ENCODE measurements at places on chromosomes 4 and X.
A peak's percentile ranks its signal among the peaks of the same experiment; 100 is the strongest.

DNA sequence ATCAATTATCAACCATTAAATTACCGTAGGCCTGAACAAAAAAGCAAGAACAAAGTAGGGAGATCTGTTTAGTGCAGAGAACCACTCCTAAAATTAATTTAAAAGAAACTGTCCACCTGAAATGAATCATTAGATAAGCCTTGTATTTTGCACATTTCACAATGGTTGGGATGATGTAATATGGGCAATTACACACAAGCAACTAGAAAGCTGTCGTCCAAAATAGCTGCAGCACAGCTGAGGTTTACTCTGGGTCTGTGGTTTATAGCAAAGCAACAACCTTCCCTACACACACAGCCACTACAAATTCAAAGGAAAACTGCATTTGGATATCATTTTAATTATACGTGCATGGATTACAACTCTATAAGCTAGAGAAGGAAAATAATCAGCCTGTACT lies 28.5 kb downstream of the PCDH19 start:
- DNase-seq, result no peak

- peak; percentile 26 for DNase-seq
Measured at GRCh38 chr4:135418353-135418752, 1216.8 kb upstream of the PABPC4L start.

DNA sequence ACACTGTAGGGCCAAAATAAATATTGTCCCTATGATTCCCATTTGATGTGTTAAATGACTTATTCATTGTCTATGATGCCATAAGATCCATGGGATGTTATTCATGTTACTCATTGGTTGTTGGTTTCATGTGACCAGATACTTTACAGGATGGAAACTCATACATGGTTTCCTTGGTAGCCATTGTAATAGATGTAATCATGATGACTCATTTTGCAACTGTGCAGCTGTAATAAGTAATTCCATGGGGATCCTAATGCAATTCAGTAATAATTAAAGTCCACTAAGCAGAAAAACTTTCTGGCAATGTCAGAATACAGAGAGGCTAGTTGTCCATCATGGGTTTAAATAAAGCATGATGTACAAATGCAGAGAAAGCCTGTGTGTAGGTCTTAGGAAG lies 389.7 kb upstream of the NR3C2 start:
- DNase-seq, result no peak

DNA sequence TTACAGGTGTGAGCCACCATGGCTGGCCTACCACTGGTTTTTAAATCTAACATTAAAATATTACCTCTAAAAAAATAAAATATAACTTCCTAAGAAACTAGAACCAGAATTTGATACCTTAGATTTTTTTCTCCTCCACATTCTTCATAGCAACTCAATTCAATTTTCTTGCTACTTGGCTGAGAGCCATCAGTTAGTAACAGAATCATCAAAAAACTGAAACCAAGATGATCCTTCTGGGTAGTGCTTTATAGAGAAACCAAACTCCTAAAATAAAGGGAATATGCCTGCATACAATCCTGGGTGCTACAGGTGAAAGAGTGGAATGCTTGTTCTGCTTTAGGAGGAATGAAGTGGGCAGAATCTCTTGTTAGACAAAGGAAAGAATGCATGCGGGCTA lies 64.4 kb downstream of the RPS3A start:
- DNase-seq, result no peak
